Naive thymus-derived CD8-positive, alpha-beta T cell (primary cell): ENCODE measurements at places on chromosomes 4 and X. TPM values are rescaled to one million over a fixed set of nuclear protein-coding genes. Genes with fewer than 3 reads are reported as not detected.
A peak's percentile ranks its signal among the peaks of the same experiment; 100 is the strongest.

GIMD1 gene
- not detected for total RNA-seq

DACH2 gene
- total RNA-seq, result not detected

DNA sequence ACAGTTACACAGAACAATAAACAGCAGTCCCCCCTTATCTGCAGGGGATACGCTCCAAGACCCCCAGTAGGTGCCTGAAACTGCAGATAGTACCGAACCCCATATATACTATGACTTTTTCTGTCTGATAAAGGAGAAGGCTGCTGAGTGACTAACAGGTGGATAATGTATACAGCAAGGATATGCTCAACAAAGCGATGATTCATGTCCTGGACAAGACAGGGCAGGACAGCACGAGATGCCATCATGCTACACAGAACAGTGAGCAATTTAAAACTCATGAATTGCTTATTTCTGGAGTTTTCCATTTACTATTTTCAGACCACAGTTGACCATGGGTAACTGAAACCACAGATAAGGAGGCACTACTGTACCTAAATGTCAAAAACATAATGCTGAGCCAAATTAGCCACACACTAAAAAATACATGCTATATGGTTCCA, 76.1 kb downstream of the MANBA start:
- DNase-seq, result no peak

DNA sequence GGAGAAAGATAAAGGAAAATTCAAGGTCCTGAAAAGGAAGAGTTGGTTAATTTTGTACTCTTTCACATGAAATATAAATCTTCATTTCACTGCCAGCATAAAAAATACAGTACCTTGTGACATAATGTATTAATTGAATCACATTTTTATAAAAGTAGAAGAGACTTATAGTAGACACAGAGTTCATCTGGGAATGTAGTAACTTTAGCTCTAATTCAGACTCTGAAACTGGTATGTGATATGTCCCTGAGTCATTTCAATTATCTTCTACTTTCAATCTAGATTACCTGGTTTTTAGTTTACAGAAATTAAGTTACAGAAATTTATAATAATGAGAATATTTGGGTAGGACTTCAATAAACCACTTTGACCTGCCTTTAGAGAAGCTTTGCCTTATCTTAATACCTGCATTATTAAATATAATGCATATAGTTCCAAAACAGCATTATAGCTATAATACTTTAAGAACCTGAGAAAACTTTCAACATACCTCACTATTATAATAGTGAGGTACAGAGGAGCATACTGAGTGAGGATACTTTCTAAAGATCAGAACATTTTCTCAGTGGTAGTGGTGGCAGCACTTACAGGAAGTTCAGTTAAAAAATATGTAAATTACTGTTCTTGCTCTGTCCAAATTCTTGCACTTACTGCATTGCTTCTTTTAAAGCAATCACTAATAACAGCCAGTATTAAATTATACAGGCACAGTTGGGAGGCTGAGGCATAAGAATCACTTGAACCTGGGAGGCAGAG, 11.2 kb downstream of the NEK1 start:
- DNase-seq, result no peak

- DNase-seq, result peak; percentile 16
Measured at GRCh38 chr4:165537028-165537648, 158.3 kb downstream of the CPE start.

DNA sequence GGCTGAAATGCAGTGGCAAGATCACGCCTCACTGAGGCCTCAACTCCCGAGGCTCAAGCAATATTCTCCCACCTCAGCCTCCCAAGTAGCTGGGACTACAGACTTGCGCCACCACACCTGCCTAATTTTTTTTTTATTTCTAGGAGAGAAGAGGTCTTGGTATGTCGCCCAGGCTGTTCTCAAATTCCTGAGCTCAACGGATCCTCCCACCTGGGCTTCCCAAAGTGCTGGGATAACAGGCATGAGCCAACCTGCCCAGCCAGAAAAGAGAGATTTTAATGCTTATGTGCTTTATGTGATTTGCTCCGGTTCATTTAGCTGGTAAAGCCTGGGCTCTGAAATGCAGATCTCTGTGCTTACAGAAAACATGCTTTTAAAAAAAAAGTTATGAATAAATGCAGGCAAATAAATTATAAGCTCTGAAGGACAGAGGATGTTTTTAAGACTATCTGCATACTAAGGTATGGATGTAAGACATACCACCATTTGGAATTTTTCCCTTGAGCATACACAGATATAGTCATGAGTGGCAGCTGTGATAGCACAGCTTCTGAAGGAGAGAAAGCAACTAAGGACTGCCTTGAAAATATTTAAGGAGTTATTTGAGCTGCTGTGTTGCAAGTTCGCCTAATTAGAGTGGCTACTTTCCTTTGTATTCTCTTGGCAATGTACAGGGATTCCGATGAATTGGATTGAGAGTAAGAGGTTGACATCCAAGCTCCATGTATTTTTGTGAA, 13.8 kb downstream of the GUCY1B1 start:
- DNase-seq, result no peak

- DNase-seq, result no peak
Measured at GRCh38 chr4:147617841-147618691, 869 bp downstream of the TMEM184C start.

GRCh38 chrX:95058815-95059214, 1384.8 kb downstream of the FAM133A start:
- no peak for DNase-seq

- no peak for DNase-seq
Measured at GRCh38 chr4:82388405-82388804, 14.6 kb upstream of the HNRNPD start.
